ENCODE measurements at places on chromosomes 7 and 10.
A peak's percentile ranks its signal among the peaks of the same experiment; 100 is the strongest.

DNA sequence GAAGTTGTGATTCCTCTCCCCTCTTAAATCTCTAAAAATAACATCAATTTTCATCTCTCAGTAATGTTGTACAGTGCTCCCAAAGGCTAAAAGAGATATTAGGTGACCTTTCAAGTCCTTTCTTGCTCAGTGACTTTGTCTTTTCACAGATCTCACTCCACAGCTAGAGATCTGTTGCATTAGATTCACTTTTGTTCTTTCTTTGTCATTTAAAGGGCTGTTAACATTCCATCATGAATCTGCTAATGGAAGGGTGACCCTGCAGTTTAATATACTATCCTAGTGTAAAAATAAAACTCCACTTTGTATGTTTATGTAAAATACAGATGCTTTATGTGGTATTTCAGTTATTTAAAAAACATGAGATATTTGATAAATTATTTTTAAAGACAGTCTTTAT is 30.5 kb downstream of the GNAI1 start:
- no peak for DNase-seq

DNA sequence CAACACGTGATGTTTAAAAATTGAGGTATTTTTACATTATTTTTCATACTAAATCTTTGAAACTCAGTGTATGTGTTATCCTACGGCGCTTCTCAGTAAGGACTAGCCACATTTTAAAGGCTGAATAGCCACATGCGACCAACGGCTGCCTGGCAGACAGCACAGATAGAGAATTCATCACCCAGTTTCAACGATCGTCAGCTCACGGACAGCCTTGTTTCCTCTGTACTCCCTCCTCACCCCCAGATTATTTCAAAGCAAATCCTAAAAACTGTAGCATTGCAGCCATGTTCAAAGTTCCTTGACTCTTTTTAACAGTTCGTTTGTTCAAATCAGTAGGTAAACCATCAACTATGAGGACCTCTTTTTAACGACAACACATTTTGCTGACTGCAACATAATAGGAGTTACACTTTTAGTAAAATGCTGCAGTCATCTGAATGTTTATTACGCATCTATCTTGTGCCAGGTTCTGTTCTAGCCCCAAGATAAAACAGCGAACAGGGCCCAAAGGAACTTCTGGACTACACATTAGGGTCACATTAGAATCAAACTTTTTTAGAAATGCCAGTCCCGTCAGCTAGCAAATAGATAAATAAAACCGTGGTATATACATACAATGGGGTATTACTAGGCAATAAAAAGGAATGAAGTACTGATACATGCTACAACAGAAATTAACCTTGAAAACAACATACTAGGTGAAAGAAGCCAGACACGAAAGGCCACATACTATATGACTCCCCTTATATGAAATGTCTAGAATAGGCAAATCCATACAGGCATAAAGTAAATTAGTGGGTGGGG is 5.7 kb downstream of the OSBPL3 start:
- no peak for DNase-seq

GRCh38 chr10:103720964-103721335 is 134.4 kb downstream of the SH3PXD2A start:
- DNase-seq, result no peak

DNA sequence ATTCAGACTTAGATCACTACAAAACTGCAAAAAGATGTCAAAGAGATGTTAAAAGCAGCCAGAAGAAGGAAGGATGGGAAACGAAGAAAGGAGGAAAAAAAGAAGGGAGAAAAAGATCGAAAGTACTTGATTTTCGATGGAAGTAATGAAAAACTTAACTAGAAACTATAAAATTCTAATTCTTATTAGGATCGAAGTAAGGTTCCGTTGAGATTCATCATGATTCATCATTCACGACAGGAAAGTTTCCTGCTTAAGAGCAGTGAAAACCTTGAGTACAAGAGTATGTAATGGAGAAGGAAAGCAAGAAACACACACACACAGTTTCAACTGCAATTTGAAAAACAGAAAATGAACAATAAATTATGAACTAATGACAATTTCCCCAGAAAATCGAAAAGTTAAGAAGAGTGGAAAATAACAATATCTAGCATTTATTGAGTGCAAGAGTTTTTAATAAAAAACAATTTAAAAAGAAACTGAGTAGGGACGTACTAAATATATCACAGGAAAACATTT is 1.1 kb upstream of the ING3 start:
- DNase-seq, result no peak

DNA sequence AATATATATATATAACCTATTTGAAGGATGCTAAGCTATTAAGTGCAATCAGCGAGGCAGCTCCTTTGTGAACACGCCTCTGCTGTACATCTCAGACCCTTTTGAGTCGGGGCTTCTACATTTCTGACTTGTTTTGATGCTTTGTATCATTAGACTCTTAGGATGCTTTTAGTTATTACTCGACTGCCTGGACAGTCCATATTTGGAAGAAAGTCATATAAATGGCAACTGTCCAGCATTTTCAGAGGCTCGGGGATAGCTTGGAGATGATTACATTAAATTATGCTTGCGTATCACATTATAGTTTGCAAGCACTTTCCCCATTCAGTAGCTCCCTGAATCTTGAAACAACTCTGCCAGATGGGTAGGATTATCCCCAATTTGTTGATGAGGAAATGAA is 257.9 kb downstream of the PTEN start:
- DNase-seq, result no peak

GRCh38 chr10:3537518-3537917 is 247.5 kb downstream of the KLF6 start:
- no peak for DNase-seq

GRCh38 chr7:46160861-46161260 is 239.8 kb upstream of the IGFBP3 start:
- no peak for DNase-seq

DNA sequence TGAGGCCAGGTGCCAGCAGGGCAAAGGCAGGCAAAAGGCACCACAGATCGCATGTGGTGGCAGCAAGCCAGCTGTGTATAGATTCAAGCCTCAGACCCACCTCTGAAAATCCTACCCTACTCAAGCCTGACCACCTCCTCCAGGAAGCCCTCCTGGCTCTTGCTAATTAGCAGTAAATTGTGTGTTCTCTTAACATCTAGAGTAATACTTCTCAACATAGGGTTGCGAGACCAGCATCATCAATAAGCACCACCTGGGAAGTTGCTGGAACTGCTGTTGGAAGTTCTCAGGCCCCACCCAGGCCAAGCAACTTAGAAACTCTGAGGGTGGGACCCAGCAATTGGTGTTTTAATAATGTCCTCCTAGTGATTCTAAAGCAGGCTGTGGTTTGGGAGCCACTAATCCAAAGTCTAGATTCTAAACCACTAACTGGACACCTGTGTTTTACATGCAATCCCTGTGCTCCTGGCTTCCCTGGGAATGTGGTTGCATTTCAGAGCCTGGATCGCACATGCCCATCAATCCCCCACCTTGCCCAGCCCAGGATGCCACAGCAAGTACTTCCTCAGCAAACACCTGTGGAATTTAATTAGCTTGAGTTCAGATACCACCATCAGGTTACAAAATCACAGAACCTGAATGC is 46.2 kb downstream of the KCNMA1 start:
- DNase-seq, result no peak

DNA sequence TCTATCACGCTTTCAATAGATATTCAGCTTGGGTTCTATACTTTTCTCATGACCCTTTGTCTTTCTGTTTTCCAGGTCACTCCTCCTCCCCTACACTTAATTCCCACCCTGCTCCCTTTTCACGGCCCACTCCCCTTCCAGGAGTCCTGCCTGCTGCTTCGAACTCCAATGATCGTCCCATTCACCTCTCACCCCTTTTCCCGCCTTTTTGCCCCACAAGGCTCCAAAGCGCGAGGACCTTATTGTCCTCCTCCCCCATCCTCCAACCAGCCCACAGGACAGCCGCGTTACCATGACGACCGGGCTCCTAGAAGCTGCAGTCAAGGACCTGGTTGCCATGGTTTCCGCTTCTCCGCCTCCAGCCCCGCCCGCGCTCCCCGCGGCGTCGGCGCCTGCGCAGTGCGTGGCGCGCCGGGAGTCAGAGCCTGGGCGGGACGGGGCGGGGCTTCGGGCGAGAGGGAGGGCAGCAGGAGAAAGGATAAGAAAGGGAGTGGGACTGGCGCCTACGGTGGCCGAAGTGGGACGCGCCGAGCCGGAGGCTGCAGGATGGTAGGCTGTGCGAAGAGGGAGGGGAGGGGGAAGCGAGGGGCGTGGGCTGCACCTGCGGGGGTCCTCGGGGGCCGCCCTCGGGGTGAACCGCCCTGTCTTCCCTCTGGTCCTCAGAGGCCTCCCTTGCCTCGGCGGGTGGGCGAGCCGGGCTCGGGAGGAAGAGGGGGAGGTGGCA is at the start of gene AP1S1:
Gene AP1S1 (plus strand): TSS at position 508 of the 724 bp plus-strand sequence. CDS start 39 bp downstream, at position 547.
- peak; percentile 95 for DNase-seq

DNA sequence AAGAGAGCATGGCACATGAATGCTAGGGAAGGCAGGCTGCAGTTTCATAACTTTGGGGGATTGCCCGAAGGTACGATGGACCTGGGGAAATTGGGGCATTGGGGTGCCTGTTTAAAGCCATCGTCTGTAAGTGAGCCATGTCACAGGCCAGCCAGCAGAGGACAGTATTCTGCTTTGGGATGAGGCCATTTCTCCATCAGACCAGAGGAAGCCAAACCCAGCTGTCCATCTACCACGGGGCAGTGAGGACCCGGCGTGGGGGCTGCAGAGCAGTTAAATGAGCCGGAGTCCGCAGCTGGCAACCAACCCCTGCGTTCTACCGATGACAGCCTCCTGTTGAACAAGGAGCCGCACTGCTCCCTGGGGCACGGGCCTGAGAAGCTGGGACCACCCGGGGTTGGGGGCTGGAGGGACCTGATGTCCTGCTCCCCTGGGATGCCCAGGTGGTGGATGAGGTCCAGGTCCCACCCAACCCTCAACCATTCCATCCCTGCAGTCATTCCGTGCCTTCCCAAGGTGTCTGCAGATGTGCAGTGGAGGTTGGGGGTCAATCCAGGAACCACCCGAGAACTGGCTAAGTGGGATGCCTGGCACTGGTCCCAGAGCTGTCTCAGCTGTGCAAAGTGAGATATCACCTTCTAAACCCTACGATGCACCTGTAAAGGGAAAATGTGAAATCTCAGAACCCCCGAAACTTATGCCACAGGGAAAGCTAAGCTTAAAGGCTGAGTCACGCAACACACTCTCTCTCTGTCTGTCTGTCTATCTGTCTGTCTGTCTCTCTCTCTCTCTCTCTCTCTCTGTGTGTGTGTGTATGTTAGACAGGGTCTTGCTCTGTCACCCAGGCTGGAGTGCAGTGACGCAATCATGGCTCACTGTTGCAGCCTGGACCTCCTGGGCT is 12.1 kb upstream of the RHBDD2 start:
- DNase-seq, result peak; percentile 56

GRCh38 chr10:33252794-33253203 is 81.7 kb downstream of the NRP1 start:
- no peak for DNase-seq

- DNase-seq, result no peak
Measured at GRCh38 chr10:36559412-36560400, 565.7 kb upstream of the ANKRD30A start.

DNA sequence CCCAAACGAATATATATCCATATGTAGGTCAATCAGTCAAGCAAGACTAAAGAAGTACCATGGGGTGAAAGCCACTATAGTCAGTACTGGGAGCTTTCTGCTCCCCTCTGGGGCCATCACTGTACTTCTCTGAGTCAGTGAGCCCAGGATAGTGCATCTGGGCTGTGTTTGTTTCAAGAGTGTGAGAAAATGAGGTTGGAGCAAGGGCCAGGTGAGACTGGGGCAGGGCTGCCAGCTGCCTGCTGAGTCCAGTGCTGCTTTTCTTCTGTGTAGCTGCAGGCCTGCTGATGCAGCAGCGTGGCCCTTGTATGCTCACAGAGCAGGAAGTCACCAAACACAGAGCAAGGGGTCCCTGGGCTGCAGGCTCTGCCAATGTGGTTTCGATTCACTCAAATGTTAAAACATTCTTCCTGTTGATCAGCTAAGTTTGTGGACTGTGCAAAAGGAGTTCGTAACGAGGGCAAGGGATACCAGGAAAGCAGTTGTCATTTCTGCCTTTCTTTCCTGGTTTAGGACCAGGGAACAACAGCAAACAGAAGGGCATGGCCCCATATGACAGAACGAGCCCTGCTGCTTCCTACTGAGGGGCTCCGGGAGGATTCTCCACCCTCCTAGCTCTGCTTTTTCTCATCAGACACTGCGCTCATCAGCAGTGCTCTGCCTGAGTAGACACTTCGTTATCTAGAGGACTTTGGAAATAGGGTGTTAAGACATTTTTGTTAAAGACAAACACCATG is 65.4 kb upstream of the TNS3 start:
- DNase-seq, result peak; percentile 59

- peak; percentile 51 for DNase-seq
Measured at GRCh38 chr7:45923290-45923689, 2.2 kb upstream of the IGFBP3 start.

DNA sequence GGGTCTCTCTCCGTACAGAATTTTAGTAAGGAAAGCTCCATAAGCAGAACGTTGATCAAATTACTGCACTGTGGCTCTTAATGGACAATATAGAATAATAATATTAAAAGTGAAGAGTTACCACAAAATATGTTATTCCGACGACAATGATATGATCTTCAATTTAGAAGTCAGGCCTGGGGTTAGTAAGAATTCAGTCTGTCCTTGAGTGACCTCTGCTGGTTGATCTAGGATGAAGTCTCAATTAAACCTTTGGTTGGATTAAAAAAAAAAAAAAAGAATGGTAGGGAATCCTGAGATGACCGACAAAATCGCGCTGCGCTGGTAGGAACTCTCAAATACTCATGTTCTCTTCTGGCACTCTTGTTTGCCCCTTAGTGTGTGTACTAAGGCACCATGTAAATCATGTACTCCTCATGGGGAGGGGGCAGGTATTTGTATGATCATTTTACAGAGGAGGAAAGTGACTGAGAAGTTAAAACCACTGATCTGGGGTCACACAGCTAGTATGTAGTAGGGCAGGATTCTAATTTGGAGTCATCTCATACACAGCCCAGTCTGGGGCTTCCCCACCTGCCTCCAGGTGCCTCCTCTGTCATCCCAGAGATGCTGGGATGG is 161.3 kb upstream of the NPVF start:
- peak; percentile 9 for DNase-seq

DNA sequence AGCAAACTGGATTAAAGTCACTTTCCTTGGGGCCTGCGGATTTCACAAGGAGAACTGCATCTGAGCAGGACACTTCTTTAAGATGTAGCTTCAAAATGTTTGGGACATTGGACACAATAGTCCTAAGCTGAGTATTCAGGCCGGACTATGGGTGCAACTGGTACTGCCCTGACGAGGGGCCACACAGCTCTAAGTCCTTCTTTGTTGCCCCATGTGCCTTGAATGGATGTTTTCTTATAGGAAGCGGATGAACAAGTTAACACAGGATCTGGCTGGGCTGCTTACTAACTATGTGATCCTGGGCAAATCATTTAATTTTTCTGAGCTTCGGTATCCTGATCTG is 147.8 kb upstream of the KLF14 start:
- DNase-seq, result no peak

DNA sequence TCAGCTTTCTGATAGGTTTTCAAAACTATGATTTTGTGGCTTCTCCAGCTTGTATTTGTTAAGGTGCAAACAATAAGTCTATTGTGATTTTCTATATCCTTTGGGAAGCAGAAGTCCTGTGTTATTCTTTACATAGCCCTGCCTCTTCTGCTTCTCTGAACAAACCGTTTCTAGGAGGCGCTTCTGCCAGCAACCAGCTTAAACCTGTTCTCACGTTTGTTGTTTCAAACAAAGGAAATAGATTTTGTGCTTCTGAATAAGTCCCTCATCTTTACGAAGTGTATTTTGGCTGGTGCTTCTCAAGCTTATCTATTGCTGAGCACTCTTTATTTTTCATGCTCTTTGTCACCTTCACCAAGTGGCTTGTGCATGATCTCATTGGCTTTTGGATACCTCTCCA is 61.0 kb downstream of the VTI1A start:
- DNase-seq, result no peak

- DNase-seq, result no peak
Measured at GRCh38 chr7:85529831-85530230, 343.0 kb upstream of the SEMA3D start.

Measured in B cell (primary cell).